ENCODE measurements at places on chromosomes 12 and 14.

- no peak for DNase-seq
Measured at GRCh38 chr14:51140856-51141255, 46.0 kb upstream of the TRIM9 start.

GRCh38 chr12:121693155-121693687, 19.3 kb upstream of the TMEM120B start:
- DNase-seq: no peak

GRCh38 chr12:118145113-118145797, 9.3 kb downstream of the PEBP1 start:
- no peak for DNase-seq

GRCh38 chr14:55571125-55571889, 8.7 kb upstream of the KTN1 start:
- no peak for DNase-seq

GRCh38 chr14:36747411-36748184, 85.9 kb downstream of the PAX9 start:
- no peak for DNase-seq

DNA sequence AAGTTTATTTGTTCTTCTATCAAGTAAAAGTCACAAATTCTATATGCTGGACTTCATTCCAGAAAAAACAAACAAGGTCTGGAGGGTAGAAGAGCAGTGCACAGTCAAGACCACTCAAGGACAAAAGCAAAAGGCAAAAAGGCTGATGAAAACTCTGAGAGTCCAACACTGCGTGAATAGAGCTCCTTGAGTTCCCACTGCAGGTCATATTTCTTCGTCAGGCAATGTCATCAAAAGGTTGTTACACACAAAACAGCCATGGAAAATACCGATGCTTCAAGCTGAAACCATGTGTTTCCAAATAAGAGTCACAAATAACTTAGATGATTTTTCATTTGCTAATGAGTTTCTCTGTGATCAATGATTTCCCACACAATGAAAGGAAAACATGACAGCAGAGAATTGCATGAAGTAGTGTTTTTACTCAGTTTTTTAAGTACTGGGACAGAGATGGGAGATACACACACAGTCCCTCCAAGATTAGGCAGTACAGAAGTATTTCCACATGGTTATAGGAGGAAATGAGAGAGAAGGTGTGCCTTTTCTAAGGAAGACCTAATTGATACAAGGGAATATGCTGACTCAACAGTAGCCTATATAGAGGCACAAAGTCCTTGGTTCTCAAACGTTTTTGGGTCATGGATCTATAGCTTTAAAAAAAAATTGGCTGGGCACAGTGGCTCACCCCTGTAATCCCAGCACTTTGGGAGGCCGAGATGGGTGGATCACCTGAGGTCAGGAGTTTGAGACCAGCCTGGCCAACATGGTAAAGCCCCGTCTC, 177.7 kb downstream of the MED13L start:
- no peak for DNase-seq

GRCh38 chr12:111366075-111366474, 2.8 kb downstream of the PHETA1 start:
- no peak for DNase-seq

- no peak for DNase-seq
Measured at GRCh38 chr14:33693237-33693636, 257.6 kb downstream of the EGLN3 start.

GRCh38 chr12:79645235-79645630, 45.5 kb downstream of the PAWR start:
- DNase-seq: no peak

DNA sequence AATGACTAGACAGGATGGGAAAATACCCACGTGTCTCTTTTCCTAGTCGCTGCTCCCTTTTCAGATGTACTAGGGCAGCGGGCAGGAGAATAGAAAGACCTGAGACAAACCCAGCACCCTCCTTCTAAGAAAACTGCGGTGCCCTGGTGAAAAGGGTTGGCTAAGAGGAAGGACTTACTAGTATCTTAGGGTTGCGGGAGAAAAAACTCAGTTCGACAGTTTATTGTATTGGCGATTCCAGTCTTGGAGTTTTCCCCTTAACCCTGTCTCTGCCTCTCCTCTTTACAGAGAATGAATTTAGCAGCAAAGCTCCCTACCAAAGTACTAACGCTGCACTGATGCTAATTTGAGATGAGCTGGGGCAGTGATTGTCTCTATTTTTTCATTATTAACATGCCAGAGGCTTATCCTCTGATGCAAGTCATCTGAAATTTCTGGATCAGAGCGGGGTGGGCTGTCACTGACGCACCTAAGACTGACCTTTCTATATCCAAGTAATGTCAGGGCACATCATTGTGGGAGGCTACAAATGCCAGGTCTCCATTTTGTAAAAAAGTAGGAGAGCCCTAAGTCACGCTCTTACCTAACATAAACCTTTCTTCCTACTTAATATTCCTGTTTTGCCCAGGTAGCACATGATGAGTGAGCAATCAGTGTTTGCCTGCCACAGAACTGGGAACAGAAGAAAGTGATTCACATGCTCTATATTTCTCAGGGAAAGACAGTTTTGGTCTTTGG, 916 bp upstream of the PAWR start:
- no peak for DNase-seq

GRCh38 chr14:54211551-54212308, 185.1 kb upstream of the CDKN3 start:
- DNase-seq: no peak

DNA sequence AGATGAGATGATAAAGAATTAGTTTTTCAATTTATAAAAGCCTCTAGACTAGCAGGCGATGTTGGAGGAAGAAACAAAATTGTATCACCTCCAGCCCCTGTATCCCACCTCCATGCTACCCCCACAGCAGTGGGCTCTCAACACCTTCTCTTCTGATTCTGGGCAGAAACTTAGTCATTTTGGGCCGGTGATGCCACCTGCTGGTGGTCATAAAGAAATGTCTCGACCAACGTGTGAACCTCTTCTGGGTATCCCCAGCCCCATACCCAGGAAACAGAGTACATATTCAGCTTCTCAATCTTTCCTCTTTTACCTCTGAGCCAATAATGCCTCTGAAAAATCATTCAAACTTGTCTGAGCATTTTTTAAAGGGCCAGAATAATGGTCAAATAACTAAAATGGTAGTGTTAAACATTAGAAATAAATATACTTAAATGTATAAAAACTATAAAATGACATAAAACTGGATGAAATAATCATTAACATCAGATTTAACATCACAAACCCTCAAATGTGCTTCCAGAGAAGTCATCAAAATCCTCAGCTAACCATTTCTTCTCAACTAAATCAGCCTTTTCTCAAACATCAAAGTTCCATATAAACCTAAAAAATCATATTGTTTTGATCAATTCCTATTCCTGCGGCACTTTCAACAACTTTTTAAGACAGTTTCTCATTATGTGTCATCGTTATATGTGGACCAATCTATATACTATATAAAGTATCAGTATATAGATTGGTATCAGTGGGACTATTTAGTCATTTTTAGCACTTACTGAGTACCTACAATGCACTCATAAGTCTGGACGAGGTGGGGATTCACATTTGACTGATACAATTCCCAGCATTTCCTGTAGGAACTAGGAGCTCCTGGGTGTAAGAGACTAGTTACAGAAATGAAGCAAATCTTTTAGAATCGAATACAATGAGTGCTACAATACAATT, 69.4 kb downstream of the ATXN2 start:
- peak; percentile 3 for DNase-seq

DNA sequence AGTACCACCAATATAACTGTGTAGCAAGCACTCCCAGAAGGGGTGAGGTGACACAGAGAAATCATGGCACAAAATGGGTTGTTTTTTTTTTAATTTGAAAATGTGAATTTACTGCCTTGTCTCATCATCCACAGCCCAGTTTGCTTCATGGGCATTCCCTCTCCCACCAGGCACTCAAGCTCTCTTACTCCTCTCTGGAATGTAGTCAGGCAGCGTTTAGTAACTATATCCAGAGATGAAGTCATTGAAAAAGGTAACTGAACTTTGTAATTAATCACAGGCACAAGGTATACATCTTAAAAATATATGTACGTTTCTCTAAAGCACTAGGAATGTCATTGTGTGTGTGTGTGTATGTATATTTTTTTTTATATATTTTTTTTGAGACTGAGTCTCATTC, 91.4 kb downstream of the FAR2 start:
- DNase-seq: no peak

- no peak for DNase-seq
Measured at GRCh38 chr12:124759841-124760503, 103.7 kb downstream of the SCARB1 start.

DNA sequence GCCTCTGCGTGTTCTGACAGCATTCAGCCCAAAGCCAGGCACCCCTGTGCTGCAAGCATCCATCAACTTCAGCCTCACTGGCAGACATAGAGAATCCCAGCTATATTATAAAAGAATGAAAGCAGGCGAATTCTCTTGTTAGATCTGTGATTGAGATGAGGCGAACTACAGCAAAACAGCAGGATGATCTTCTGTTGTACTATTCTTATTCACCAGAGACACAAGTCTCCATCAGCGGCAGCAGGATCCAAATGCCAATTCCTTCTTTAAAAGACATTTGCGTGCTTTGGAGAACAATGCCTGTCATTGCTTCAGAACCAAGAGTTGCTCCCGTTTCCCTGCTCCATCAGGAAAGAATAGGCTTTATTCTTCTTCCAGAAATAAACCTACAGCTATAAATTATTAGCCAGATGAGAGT, 188.9 kb downstream of the SLC41A2 start:
- no peak for DNase-seq

DNA sequence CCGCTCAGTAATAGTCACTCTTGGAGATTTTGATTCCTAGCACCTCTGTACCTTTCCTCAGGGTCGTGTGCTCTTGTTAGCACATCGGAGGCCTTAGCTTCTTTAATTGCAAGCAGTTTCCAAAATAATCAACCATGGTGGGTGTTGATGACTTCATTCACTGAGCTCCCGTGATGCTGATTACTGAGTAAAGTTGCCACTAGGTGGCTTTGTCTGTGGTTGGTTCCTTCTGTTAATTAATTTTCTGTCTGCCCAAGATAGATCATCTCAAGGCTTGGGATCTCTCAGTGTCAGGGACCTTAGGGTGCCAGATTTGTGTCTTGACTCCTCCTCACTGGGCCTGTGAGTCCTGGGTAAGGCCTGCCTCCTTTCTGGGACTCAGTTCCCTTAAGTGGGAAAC, 54.3 kb downstream of the PTPN11 start:
- no peak for DNase-seq
